ENCODE measurements at places on chromosomes 12 and 14. TPM values are rescaled to one million over a fixed set of nuclear protein-coding genes. Genes with fewer than 3 reads are reported as not detected.

Gene ADCY4
- 13.0 TPM for total RNA-seq

Gene MANSC4
- not detected for total RNA-seq

Gene RTL1
- total RNA-seq: 0.49 TPM

Gene CELA1
- not detected for total RNA-seq

Gene KCNH5
- total RNA-seq: 8.7 TPM

Gene SSTR1
- total RNA-seq: 3.2 TPM

Gene ADAMTS20
- total RNA-seq: 1.6 TPM

Gene ZFHX2
- total RNA-seq: 1.6 TPM
